CD4-positive, alpha-beta T cell treated with Interleukin-1 beta for 1 hour (primary cell): ENCODE measurements at places on chromosomes 6 and 20.

GRCh38 chr6:20946022-20946421, 411.8 kb downstream of the CDKAL1 start:
- DNase-seq = no peak

DNA sequence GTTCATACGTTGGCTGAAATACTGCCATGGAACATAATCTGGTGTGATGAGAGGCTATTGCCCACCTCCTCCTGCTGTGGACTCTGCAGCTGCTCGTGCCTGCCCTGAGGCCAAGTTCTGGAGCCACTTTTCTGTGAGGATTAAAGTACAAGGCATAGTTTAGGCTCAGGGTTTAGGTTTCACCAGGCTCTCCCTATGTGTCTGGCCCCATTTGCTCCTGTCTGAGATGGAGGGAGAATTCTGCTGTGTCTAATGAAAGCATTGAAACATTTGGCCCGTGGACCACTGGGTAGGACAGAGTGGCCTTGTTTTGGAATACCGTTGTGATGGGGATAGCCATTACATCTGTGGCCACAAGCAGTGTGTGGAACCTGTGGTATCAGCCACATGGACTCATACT, 5.9 kb downstream of the WRNIP1 start:
- DNase-seq = no peak

DNA sequence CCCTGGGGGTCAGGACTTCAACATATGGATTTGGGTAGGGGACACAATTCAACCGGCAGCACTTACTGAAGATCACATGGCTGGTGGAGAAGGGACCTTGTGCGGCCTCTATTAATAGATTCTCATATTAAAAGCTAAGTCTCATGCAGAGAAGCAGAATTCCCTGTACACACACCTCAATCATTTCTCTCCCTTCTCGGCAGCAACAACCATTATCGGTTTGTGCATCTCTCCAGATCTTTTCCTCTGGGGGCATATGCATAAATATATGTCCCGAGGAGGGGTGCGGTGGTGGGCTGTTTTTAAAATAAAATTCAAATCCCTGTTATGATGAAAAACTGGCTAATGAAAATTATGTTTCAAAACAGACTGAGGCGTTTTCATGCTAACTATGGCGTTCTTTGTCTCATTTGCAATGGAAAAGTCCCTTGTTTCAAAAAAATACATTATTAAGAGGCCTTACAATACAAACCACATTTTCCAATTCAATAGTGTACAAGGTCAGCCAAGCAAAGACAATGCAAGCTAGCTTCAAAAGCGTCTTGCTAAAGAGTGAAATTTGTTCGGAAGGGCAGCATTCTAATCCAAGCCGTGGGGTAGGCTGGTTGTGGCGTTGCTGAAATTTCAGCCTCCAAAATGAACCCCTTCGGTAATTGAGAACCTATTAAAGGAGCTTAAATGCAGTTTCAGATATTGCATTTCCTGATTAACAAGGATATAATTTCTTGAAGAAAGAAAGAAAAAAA, 17.3 kb downstream of the APCDD1L start:
- DNase-seq = no peak

DNA sequence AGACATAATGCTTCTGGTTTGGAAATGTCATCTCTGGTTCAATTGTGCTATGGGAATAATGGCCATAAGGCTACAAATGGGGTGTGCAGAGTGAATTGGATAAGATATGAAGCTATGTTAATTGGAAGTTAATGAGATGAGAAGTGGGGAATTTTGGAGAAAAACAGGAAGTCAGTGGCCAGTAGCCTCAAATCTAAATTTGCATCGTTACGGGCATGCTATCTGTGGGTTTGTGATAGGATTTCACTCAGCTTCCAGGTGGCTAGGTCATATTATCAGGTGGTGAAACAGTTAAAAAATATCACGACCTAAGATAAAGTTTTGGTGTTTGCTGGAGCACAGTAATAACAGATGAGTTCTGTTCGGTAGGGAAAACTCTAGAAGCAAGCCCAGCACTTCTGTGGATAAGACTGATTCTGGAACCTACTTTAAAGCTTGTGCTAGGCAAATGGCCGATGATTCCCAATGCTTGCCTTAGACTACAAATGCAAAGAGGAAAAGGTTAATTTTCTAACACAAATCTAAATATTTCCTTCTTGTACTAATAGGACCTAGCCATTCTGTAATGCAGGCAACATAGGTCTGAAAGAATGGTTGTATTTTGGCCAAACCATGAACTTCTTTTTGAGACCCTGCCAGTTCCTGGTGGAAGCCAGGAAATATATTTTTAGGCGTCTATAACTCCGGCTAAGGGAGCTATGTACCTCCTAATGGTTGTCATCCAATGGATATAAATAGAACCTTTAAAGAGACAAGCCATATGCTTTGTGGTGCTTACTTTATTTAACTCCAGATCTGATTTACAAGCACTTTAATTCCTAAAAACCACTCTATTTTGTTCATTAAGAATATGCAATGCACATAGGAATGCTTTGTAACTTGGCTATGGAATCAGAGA, 111.0 kb downstream of the PLCB1 start:
- DNase-seq = no peak

DNA sequence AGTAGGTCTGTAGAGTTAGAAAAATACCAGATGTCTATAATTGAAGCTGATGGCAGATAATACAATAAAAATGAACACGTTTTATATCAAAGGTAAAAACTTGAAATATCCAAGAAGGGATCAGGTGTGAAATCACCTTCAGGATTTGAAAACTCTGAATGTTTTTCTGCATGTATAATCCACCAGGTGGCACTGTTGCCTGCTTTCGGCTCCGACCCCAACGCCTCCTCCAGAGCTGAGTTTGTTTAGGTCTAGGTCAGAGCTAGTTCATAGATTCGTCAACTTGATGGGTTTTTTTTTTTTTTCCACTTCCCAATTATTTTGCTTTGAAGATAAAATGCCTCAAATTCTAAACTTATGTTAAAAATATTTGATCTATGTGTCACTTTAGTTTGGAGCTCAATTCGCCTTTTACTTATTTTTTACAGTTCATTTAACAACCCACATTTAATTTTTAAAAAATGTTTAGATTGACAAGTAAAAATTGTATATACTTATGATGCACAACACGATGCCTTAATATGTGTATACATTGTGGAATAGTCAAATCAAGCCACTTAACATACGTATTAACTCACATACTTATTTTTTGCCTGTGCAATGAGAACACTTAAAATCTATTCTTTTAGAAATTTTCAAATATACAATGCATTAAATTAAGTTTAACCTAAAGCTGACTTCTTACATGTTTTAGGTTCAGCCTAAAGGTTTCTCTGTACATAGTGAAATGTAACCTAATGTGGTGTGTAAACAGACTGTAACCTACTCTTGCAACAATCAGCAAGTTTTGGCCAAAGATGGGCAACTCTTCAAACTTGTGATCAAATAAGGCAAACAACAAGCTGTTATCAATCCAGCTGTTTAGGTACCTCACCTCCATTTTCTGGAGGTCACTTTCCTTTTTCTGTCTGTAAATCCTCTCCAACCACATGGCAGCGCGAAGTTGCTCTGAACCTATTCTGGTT, 39.4 kb upstream of the ENPP4 start:
- peak; percentile 62 for DNase-seq

- no peak for DNase-seq
Measured at GRCh38 chr20:4942331-4942730, 59.0 kb downstream of the SLC23A2 start.

DNA sequence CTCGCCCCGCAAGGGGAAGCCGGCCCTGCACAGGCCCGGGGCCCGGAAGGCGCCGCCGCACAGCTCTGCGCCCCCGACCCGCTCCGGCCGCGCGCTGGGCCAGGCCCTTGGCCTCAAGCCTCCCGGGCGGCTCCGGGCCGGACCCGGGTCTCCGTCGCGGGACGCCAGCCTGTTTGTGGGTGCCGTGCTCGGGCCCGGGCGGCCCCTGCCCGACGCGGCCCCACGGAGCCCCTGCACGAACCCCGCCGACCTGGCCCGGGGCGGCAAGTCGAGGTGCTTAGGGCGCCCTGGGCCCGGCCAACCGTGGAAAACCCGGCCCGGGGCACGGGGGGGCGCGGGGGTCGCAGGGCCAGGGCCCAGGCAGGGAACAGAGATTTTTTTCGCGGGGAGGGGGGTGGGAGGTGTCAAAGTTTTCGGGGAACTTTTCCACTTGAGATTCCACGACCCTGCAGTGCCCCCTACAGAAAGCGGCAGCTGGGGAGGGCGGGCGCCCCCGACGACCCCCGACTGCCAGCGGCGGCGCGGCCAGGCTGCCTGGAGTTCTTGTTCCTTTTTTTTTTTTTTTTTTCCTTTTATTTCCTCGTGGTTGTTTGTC, 805 bp upstream of the STX16 start:
- peak; percentile 32 for DNase-seq

- no peak for DNase-seq
Measured at GRCh38 chr20:57780906-57781305, 71.1 kb upstream of the PMEPA1 start.
